ENCODE measurements at places on chromosomes 7 and 10.

DNA sequence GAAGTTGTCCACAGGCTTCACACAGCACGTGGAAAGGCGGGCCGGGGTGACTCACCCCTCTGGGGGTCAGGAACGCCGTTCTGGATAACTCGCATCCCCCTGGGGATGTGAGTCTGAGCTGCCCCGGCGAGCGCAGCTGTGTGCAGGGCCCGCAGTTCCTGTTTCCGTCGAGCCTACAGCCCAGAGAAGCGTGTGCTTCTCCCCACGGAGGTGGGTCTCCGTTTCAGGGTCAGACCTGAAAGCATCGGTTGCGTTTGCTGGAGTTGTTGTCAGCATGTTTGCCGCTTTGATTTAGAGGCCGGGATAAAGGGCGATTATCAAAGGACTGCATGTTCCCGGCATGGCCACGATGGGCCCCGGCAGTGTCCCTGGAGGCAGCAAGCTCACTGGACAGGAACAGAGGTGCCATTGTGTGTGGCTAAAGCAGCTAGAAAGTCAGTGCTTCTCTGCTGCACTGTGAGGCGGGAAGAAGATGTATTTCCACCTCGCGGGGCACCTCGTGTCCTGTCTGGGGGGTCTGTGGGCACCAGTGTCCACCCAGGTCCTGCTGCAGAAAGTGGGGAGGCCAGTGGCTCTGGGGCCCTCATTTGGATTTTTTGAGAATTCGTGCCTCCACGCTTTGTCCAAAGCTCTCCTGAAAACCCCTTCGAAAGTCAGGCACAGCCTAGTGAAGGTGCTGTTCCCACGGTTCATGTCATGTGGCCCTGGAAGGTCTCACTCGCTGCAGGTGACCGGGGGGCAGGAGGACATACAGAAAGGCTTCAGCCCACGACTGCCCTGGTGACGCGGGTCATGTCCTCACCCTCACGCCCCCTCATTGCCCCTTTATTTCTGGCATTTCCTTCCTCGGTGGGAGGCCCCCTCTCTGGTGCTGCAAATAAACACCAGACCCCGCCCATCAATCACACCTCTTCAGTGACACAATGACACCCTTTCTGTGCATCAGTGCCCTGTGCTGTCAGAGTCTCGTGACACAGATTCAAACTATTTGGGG lies 27.4 kb upstream of the GDI2 start:
- DNase-seq = no peak

DNA sequence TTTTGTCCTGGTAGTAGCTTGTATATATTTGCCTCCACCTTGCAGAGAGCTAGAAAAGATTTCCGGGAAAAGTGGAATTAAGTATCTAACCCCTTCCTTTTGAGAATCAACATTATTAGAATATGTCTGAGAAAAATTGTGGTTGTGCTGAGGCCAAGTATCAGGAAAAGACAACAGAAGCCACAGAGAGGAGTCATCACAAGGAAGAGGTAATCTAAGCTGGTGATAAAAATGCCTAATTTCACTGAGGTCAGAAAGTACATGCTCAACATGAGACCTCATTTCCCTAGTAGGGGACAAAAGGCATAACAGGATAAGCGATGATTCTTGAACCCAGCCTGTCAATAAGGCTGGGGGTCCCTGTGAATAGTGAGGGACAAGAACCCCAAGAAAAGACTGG lies 97.0 kb upstream of the PDE1C start:
- no peak for DNase-seq

- no peak for DNase-seq
These were observed 203.9 kb upstream of the GPR26 start for GRCh38 chr10:123462246-123462645.

GRCh38 chr7:45183711-45184210 lies 26.2 kb downstream of the RAMP3 start:
- DNase-seq = no peak

- DNase-seq = no peak
These were observed 313.9 kb upstream of the ZNF32 start for GRCh38 chr10:43962346-43963191.

DNA sequence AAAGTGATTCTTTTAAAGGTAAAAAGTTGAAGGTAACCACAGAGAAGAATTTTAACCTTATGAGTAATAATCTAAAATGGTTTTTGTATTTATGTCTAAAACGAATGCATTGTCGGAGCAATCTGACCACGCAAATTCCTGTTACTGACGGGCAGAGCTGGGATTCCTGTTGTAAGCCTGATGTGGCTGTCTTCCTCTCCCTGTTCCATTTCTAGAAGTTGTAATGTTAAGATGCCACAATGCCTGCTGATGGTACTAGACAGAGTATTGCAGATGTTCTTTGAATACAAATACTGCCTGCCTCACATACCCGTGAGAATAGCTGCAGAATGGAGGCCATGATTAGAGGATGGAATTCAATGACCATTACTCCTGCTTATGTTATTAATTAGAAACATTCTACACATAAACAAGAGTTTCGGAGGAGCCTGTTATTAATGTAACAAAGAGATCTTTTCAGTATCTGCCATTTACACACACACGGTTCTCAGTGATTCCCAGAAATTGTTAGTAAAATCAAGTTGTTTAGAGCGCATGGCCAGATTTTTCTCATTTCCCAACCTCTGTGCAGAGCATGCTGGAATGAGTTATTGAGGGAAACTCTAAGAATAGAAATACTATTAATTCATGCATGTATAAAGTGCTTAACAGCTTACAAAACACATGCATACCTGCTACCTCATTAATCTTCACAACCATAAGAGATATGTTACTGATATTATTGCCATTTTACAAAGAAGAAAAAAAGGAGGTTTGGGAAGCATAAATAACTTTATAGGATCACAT lies 196.8 kb downstream of the PTN start:
- no peak for DNase-seq

DNA sequence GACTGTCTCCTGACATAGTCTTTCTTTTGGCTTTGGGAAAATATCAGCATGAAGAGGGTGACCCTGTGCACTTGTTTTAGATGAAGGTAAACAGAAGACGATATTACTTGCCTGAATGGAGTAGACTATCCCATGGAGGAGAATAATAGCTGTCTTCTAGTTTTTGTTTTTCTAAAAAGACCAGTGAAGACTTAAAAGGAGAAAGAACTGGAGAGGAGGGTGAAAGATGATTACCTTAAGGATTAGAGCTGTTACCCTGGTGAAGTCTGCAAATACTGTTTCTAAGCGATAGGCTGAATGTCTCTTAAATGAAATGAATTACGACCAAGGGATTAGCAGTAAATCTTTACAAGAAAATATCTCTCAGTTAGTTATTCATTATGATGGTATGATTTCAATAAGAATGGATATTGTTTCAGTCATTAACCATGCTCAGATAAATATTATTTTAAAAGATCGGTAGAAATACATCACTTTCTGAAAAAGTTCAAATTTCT lies 255.6 kb upstream of the FERD3L start:
- no peak for DNase-seq

GRCh38 chr7:104341546-104341945 lies 13.1 kb downstream of the LHFPL3 start:
- peak; percentile 33 for DNase-seq

DNA sequence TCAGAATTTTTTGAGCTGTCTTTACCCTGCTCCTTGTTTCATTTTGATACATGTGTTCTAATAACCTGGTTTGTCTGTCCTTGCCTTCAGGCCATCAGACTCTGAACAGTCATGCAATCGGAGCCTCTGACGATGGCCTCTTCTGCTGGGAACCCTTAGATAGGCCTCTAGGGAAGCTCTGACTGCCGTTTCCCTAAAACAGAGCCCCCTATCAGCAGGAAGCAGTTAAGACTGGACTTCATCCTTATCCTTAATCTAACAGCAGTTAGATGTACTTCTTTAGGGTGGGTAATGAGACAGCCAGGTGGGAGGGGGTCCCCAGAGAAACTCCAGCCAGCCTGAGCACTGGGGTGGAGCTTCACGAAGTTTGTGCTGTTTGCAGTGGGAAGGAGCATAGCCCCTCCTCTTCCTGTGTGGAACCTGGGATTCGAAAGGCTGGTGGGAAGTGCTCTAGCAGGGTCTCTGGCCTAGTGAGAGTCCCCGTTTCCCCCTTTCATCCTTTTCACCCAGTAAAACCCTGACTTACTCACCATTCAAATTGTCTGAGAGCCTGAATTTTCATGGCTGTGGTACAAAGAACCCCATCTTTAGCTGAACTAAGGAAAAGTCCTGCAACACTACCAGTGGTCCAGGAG lies 28.4 kb upstream of the SORCS3 start:
- DNase-seq = no peak

- no peak for DNase-seq
These were observed 476.1 kb downstream of the IPMK start for GRCh38 chr10:57791546-57791945.

DNA sequence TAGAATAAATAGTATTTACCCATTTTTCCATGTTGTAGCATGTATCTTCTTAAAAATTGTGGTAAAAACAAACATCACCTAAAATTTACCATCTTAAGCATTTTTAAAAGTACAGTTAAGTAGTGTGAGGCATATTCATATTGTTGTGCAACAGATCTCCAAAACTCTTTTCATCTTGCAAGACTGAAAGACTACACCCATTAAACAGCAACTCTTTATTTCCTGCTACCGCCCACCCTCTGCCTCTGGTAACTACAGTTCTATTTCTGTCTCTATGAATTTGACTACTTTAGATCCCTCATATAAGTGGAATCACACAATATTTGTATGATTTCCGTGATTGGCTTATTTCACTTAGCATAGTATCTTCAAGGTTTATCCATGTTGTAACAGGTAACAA lies 40.0 kb upstream of the AGBL3 start:
- DNase-seq = no peak

- DNase-seq = no peak
These were observed 423.5 kb upstream of the ZMIZ1 start for GRCh38 chr10:78645169-78645686.

DNA sequence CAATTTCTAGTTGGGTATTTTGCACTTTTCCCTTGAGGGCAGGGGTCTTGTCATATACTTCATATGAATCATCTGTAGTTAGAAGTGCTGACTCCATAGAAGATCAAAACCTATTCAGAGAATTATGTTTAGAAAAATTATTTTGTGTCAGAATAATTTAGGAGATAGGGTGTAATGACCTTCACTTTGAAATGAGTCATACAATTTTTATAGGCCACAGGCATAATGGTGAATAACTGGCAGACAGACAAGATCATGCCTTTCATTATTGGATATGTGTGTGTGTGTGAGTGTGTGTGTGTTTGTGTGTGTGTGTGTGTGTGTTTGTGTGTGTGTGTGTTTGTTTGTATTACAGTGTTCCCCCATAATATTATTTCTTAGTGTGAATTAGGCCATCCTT lies 523.0 kb downstream of the ANKRD7 start:
- DNase-seq = no peak

- no peak for DNase-seq
These were observed 243.6 kb upstream of the RHOBTB1 start for GRCh38 chr10:61187601-61188000.

GRCh38 chr10:101859530-101859929 lies 15.9 kb upstream of the KCNIP2 start:
- no peak for DNase-seq

DNA sequence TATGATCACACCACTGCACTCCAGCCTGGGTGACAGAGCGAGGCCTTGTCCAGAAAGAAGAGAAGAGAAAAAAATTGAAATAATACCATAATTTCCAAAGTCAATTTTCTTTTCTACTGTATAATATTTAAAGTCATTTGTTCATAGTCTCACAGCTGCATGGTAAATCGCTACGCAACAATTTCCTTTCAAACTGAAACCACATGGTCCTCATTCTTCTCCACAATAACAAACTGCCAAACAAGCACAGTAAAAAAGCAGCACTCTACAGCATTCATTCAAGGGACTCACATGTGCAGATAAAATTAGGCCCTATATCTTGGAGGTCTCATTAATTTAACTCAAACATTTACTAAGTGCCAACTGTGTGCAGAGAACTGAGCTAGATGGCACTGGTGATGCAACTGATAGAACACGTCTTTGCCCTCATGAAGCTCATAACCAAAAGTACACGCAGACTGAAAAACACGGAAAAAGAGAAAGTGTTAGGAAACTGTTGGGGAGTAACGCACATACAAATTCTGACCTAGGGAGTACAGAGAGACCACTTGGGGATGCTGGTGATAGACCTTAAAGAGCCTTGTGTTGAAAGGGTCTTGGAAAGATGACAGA lies 68.4 kb upstream of the SRRM3 start:
- no peak for DNase-seq

DNA sequence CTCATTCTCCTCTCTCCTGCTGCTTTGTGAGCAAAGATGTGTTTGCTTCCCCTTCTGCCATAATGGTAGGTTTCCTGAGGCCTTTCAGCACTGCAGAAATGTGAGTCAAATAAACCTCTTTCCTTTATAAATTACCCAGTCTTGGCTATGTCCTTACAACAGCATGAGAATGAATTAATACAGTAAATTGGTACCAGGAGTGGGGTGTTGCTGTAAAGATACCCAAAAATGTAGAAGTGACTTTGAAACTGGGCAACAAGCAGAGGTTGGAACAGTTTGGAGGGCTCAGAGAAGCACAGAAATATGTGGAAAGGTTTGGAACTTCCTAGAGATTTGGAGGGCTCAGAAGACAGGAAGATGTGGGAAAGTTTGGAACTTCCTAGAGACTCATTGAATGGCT lies 388.7 kb upstream of the GHITM start:
- no peak for DNase-seq

- no peak for DNase-seq
These were observed 264.0 kb downstream of the INHBA start for GRCh38 chr7:41438705-41439514.

DNA sequence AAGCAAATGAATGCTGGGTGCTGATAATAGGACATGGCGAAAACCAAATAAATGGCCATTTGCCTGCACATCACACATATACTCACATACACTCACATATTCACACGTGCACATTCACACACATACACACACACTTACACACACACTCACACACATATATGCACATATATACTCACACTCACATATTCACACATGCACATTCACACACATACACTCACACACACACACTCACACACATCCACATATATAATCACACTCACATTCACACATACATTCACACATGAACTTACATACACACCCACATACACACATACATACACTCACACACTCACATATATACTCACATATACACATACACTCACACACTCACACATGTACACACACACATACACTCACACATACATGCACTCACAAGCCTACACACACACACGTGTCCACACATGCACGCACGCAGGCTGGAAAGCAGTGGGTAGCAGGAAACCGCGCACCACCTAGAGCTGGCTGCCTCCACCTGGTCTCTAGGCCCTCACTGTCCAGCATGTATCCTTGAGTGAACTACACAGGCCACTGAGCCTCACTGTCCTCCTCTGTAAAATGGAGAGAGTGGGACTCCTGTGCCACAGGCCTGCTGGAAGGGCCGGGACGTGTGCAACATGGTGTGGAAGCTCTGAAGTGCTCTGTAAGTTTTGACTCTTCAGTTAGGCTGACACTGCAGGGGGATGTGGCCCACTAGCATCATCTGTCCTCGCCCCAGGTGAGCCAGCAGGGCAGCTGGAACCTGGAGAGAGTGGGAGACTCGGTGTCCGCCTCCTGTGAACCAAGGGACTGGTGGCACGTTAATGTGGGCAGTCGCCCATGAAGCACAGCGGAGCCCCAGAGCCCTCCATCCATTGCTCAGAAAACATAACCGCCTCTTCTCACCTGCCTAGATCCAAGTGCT lies 14.9 kb downstream of the TMEM72 start:
- DNase-seq = no peak

Measured in HEK293T (cell line).